ENCODE measurements at places on chromosomes 13 and 19.

- no peak for DNase-seq
Observed at GRCh38 chr13:69565334-69565733, 542.3 kb upstream of the ATXN8OS start.

DNA sequence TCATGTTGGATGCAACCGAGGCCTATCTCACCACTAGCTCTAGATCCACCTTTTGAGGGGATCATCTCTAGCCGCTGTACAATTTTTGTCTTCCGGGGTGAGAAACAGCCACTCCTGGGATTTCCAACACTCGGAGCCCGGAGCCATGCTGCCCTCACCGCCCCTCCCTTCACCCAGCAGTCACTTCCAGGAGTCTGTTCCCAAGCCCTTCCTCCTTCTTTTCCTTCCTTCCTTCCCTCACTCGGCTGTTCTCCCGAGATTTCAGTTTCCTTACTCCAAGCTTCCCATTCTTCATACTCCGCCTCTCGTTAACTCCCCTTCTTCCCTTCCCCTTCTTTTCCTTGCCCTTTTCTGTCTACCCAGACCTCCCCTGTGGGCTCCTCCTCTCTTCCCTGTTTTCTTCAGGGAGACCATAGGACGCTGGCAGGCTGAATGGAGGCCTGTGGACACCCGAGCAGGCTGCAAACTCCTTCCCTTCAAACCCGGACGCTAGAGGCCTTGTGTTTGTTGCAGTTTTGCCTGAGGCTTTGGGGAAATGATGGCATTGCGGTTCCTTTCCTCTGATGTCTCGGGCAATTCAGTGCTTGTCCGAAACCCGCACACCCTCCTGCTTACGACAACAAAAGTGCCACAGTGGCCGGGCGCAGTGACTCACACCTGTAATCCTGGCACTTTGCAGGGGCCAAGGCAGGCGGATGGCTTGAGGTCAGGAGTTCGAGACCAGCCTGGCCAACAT lies 96.0 kb downstream of the CAB39L start:
- no peak for DNase-seq

DNA sequence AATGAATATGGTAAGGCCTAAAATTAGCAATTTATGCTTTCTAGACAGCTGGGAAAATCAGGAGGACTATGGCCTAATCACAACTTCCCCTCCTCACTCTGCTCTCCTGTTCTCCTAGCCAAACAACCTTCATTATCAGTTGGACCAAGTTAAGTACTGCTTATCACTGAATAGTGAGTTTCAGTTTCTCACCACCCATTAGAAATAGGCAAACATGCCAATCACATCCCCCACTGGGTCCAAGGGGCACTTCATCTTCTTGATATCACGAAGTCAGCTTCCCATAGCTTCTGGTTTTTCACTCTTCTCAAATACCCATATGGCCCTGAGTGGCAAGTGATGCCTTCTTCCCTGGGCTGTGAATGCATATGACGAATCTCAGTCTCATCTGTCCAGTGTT lies 689.6 kb downstream of the SLITRK5 start:
- DNase-seq: no peak

DNA sequence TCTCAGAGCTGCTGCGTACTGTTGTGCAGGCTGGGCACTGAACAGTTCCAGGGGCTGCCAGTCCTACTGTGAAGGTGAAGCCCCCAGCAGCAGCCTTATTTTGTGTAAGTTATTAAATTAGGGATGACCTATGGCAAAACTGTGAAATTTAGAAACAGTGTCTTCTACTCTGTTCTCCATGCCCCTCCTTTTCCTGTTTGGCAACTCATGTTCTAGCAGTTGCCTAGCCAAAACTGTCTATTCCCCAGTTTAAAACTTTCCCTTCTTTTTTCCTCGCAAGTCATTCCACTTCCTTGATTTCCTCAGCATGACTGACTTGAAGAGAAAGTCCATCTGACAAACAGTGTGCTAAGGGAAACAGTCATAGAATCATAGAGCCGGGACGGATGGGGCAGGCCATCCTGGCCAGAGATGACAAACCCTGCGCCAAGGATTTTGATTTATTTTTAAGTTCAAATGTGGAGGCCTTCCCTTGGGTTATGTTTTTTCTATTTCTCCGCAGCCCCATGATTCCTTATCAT lies 78.1 kb upstream of the OLFM4 start:
- DNase-seq: no peak

GRCh38 chr13:103788061-103788652 lies 721.9 kb upstream of the SLC10A2 start:
- DNase-seq: no peak

DNA sequence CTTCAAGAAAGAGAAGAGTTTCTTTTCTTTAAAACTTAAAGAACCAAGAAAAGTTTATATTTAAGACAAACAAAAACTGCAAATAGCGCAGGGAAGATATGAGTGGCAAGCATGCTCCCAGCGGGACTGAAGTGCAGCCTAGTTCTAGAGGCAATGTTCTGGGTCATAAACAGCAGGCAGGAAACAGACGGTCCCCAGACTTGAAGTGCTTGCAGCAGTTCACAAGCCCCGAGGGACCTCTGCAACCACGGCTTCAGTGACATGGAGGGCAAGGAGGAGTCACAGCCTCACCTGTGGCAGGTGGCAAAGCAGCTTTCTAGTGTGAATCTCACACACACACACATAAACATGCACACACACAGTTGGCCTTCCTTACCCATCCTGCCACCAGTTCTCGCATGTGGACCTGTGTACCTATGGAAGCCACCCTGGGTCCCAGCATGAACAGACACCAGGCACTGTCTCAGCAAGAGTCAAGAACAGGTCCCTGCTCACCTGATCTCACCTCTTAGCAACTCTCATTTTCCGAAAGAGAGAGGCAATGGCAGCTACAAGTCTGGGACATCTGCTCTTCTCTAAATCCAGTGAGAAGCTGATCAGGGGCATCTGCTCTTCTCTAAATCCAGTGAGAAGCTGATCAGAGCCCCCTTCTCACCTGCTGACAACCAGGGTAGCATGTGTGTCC lies 162.0 kb downstream of the EFNB2 start:
- DNase-seq: no peak

DNA sequence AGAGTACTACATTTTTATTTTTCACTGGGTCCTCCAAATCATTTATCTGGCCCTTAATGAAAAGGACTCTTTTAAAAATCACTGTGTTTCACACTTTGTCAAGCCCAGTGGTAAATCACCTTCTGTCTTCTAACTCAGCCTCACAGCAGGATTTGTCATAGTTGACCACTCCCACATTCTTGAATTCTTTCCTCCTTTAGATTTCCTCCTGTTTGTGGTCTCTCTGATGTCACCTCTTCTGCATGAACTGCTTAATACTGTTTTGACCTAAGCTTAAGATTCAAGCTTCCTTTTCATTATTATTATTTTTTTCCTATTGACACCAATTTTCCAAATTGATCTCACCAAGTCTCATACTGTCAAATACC lies 899.8 kb upstream of the MIR17HG start:
- peak; percentile 56 for DNase-seq

DNA sequence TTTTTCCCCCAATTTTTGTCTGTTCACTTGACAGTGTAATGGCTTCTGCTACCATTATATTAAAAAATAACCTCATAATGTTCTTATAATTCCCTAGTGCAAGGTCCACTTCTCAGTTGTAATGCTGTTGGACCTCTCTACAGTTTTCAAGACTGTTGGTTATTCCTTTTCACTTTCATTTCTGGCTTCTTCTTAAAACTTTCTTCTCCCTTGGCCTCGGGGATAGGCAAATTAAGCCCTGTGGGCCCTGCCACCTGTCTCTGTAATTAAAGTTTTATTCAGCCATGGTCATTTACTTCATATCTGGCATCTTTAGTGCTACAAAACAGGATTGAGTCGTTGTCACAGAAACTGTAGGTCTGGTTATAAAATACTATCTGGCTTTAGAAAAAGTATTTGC lies 313.5 kb downstream of the KLF12 start:
- DNase-seq: no peak

GRCh38 chr19:6233056-6233826 lies 46.5 kb downstream of the MLLT1 start:
- peak; percentile 47 for DNase-seq

DNA sequence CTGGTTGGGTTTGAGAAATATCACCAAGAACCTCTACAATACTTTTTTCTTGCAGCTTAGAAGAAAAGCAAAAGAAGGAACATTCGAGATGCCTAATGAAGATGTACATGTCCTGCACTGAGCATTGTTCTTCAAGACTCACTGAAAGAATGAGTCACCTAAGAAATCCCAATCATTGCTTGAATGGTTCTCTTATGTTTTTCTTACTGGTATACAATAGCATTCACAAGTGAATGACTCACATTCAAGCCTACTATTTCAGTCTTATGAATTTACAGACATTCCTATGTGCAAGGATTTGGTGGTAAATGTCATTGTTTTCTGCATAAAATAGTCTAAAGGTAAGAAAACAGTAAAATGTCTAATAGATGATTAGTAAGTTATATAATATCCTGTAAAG lies 594.6 kb downstream of the PCDH9 start:
- peak; percentile 62 for DNase-seq

DNA sequence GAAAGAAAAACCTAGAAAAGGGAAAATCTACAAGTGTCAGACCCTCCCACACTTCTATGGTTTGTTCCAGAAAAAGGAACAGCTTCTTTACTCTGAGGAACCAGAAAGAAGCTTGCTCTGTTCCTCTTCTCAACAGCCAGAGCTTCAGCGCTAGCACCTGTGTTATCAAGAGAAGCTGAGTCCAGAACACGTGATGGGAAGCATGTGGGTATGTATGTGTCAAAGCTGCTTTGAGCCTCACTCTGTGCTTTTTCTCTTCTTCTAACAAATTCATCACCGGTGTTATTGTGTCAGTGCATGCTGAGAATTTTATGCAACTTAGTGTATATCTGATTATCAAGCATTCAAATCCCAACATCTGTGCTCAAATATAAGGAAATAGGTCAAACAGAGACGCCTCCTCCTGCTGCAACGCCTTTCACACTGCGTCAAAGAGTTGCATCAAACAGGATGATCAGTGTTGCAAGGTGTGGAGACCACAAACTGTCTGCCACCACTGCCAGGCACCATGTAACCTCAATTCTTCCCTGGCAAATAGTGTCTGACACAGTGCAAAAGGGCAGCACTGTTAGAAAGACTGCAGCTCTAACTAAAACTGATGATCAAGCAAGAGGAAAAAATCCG lies 83.9 kb downstream of the LRRC63 start:
- no peak for DNase-seq

DNA sequence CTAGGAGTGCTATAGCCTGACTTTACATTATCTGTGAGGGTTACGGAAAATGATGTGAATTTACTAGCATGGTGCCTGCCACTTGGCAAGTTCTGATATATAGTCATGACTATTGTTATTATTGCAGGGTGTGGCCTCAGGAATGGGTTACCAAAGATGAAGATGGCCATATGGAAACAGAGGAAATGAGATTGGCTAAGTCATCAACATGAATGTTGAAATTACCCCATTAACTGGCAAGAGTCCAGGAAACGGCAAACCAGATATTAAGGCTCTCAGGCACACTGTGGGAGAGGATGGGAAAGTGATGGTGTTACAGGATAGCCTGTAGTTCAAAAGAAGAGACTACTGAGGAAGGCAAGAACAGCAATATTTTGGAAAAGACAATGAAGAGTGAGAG lies 183.3 kb downstream of the KCNRG start:
- DNase-seq: peak; percentile 24
